G401 (cell line): ENCODE measurements at places on chromosomes 5 and 9. TPM values are rescaled to one million over a fixed set of nuclear protein-coding genes. Genes with fewer than 3 reads are reported as not detected.
A peak's percentile ranks its signal among the peaks of the same experiment; 100 is the strongest.

DNA sequence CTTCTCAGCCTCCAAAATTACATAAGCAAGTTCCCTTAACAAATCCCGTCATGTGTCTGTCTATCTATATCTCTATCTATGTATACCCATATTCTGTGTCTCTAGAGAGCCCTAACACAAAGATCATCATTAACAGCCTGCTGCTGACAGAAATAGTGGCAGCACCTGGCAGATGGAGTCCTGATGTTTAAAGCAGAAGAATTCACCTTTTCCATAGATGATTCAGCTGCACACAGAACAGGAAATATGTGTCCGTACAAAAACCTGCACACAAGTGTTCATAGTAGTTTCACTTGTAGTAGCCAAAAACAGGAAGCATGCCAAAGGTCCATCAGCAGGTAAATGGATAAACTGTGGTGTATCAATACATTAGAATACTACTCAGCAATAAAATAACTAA is 45.0 kb upstream of the ACO1 start:
- DNase-seq, result no peak

GRCh38 chr9:116337015-116337414 is 183.4 kb downstream of the PAPPA start:
- DNase-seq, result no peak

DNA sequence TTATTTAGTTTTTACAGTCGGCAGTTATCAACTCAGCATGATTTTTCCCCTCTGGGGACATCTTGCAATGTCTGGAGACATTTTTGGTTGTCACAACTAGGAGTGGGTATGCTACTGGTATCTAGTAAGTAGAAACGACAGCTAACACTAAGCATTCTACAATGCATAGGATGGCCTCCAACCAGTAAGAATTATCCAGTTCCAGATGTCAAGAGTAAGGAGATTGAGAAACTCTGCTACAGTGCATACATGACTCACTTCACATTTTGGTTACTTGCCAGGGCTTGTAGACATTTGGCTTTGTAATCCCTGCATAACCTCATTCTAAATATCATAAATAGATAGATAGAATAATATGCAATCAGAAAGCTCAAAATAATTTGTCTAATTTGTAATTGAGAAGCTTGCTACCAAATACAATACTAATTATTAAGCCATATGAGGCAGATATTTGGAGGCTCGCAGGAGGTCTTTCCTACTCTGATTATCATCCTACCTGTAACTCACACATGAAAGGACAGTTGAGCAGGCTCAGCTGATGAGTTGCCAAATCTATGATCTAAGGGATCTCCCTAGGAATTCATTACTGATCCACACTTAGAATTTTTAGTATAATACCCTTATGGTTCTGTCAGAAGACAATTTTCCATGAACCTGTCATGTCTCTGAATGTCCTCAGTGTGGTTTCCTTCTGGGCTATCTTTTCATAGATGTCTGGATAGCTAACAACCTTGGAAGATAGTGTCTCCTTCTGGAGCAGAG is 346.9 kb upstream of the TLE4 start:
- DNase-seq, result no peak

DNA sequence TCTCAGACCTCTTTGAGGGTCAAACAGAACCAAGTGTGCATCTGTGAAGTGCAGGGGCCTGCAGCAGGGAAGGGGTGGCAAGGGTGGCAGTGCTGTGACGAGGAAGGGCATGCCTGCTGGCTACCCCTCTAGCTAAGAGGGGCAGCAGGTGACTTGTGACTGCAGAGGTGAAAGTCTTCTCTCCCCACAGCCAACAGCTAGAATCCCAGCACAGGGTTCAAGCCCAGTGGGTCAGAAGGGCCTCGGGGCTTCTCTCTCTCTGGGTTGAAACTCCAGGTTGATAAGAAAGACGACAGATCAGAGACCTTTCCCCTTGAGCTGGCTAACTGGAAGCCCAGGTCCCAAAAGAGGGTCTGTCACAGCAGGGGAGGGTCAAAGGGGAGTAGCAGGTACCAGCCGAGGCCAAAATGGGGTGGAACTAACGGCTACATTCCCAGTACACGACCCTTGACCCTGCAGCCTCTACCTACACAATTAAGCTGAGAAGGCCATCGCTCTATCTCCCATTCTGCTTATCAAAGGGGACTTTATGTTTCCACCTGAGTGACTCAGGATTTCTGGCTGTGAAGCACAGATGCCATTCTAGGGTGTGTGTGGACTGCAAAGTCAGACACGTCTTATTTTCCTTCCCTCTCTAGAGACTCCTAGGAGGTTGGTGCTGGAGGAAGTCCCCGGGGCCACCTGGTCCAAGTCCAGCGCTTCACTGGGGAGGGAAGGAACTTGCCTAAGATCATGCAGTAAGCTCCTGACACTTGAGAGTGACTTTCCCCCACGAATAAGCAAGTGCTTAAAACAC is 14.6 kb downstream of the ANKS6 start:
- DNase-seq, result no peak

DNA sequence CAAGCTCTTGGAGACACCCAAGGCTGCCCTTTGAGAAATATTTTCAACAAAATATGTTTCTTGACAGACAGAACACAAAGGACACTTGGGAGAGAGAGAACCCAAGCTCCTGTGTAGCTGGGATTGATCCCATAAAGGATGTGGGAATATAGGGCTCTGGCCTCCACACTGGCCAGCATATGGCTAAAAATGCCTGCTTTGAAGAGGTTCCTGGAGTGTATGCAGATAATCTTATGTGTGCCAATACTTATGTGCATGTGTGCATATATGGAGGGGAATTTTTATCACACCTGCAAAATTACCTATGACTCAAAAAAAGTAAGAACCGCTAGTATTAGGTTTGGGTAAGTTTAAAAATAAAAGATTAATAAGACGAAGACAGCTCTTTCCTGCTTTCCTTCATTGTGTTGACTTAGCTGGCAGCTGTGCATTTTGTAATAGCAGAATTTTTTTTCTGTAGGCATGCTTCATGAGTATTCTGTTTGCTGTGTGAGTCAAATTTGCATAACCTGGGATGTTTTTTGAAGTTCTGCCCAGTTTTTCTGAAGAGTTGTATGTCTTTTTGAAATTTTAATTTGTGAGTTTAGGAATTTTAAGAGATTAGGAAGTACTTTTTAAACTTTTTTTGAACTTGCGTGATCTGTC is 42.6 kb downstream of the HACD4 start:
- DNase-seq, result peak; percentile 29

DNA sequence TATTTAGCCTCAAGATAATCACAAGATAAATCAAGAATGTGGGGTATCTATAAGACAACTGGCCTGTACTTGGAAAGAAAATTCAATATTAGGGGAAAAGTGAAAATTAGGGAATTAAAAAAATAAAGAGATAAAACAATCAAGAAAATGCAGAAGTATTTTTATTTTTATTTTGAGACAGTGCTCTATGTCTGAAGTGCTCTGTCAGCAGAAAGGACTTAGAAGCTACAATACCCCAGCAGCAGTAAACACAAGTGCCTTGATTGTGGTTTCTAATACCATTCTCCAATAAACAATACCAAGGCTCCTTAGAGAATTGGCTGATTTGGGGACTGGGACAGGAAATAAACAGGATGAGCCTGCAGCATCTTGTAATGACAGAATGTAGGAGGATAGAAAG is 144.9 kb downstream of the RFK start:
- no peak for DNase-seq

DNA sequence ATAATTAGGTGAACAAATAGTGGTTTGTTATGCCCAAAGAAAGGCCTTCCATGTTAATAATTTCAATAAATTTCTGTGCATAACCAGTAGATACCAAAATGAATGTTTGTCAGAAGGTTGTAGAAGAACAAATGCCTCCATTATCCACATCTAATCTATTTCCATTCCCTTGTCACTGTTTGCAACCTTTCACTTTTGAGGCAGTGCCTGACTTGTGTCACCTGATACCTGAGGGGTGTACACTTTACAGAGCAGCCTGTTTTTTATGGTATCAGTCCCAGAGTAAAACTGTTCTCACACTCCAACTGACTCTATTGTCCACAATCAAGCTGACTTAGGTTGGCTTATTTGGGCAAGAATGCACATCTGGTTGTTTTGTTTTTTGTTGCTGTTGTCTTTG is 40.1 kb downstream of the FREM1 start:
- no peak for DNase-seq

DNA sequence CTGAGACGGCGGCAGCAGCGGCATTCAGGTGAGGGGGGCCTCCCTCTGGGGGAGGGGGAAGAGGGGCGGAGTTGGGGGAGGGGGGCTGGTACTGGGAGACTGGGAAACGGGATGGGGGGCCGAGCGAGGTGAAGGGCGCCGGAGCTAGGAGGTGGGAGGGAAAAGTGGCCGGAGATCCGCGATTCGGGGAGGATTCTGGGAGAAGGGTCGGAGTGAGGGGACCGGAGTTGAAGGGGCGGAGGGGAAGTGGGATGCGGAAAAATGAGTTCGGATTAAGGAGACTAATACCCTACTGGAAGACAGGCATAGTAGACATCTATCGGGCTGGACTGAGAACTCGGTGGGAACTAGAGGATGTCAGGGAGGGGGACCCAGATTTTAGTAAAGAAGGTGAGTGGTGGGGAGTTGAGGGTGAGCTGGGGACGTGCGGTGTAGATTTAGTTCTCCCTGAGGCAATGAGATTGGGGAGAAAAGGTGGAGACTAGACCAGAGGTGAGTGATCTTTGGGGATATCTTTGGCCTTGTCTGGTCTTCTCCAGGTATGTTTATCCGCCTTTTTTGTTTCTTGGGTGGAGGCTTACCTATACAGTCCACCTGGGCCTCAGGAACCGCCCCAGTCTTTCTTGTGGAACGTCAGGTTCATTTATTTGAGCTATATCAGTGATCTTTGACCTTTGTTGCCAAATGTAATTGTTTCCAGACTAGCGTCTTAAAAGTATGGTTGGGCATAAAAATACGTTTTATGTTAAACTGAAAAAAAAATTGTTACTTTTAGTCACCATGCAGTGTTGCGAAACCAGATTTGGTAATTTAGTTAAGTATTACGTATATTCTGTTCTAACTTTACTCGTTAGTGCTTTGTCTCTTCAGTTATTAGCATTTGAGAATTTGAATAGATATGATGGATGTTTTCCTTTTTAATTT is 632 bp downstream of the UBAP1 start:
- DNase-seq, result no peak

DNA sequence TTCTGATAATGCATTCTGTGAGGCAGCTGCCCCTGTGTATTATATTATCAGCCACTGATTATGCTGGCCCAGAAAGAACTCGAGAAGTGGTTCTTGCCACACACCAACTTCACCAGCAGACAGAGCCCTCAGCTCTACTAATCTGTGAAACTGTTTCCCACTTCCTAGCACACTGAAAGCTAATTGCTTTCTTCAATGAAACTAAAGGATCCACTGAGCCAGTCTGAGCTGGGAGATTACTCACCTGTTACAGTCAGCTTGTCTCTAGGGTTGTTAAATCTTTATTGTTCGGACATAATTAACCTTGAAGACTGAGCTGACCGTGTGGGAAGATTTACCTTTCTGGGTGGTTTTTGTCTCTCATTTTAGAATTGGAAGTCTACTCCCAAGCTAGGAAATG is 263.2 kb downstream of the KCTD16 start:
- no peak for DNase-seq

DNA sequence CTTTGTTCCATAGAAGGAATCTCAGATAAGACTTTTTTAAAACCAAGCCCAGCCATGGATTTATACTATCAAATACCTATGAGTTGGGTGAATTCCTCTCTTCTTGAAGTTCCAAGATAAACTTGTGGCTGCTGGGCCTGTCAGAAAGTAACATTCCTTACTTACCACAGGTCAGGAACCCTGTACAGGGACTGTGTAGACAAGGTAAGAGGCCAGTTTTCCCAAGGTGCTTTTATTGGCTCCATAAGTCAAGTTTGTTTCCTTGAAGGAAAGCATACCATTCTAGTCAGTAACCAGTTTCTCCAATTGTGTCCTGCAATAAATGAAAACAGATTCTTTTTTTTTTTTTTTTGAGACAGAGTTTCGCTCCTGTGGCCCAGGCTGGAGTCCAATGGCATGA is 8.8 kb upstream of the CLTB start:
- no peak for DNase-seq

DNA sequence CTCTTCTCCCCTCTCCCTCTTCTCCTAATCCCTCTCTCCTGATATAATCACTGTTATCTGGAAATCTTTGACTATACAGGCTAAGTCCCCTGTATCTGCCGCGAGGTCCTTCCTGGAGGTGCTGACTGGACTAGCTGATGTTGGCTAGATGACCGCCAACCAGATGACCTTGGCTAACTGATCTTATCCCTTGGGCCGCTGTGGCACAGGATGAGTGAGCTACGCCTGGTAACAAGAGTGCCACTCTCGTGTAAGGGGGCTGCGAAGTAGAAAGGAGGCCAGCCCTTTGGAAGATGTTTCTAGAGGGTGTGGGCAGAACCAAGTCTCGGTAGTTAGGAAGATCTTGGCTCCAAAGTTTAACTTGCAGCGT is 345 bp upstream of the PRRC1 start:
- DNase-seq, result no peak

DNA sequence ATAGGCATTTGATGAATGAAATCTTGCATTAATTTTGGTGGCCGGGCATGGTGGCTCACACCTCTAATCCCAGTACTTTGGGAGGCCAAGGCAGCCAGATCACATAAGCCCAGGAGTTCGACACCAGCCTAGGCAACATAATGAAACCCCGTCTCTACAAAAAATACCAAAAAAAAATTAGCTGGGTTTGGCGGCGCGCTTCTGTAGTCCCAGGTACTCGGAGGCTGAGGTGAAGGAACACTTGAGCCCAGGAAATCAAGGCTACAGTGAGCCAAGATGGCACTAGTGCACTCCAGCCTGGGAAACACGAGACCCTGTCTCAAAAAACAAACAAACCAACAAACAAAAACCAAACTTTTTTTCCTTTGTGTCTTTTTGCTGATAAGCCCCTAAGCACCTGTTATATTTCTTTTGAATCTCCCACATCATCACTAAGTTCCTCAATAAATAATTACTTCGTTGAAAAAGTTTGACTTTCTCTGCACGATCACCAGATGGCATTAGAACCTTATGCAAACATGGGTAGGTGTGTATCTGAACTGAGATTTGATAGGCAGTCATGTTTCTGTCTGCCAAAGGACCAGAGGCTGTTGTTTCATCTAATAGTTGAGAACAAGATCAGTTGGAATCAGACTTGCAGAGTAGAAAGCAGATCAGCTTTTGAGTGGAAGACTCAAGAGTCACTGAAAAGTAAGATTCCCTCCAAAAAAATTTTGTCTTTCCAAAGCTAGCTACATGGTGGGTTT is 5.5 kb upstream of the MATR3 start:
- peak; percentile 29 for DNase-seq

- DNase-seq, result no peak
Measured at GRCh38 chr9:123620239-123620638, 264.2 kb downstream of the CRB2 start.

- peak; percentile 9 for DNase-seq
Measured at GRCh38 chr5:11928909-11929308, 24.7 kb upstream of the CTNND2 start.

- no peak for DNase-seq
Measured at GRCh38 chr5:149911031-149911430, 33.6 kb downstream of the PDE6A start.

Gene ODF2
- total RNA-seq, result 52.9 and 60.7 TPM in 2 replicates

Gene BHMT2
- total RNA-seq, result not detected in 2 replicates

Gene LRRC19
- total RNA-seq, result not detected in 2 replicates

Gene PITX1
- 60.2 and 66.1 TPM in 2 replicates for total RNA-seq

Gene SLC34A1
- not detected in 2 replicates for total RNA-seq

Gene PIP5KL1
- 0.68 and 23.4 TPM in 2 replicates for total RNA-seq

Gene LCN10
- total RNA-seq, result not detected in 2 replicates

Gene SLC12A7
- 16.4 and 22.5 TPM in 2 replicates for total RNA-seq

Gene PPP3R2
- not detected in 2 replicates for total RNA-seq
